Stimulated activated CD8-positive, alpha-beta memory T cell treated with anti-CD3 and anti-CD28 coated beads, Interleukin-2, amount 100 ng/mL, for 48 hours (primary cell): ENCODE measurements at places on chromosomes 2 and 18.

GRCh38 chr2:232415138-232415690, 8.6 kb downstream of the ALPG start:
- no peak for DNase-seq

- DNase-seq: no peak
Measured at GRCh38 chr2:225456619-225457260, 57.2 kb downstream of the NYAP2 start.

- no peak for DNase-seq
Measured at GRCh38 chr2:67479261-67479660, 82.1 kb downstream of the ETAA1 start.

- no peak for DNase-seq
Measured at GRCh38 chr18:9105420-9105819, 2.9 kb downstream of the NDUFV2 start.

- no peak for DNase-seq
Measured at GRCh38 chr18:78904179-78904531, 75.5 kb upstream of the SALL3 start.
